ENCODE measurements at places on chromosomes 6 and 20. TPM values are rescaled to one million over a fixed set of nuclear protein-coding genes. Genes with fewer than 3 reads are reported as not detected.
A peak's percentile ranks its signal among the peaks of the same experiment; 100 is the strongest.

Gene LHFPL5
- not detected for total RNA-seq

GRCh38 chr6:156698239-156699016 lies 78.8 kb upstream of the ARID1B start:
- DNase-seq, result peak; percentile 97

- DNase-seq, result no peak
Measured at GRCh38 chr6:52612336-52613054, 35.6 kb upstream of the TRAM2 start.

- DNase-seq, result no peak
Measured at GRCh38 chr6:120303527-120303926, 954.0 kb upstream of the MAN1A1 start.

GRCh38 chr6:134351615-134352474 lies 33.9 kb upstream of the SGK1 start:
- DNase-seq, result no peak

GRCh38 chr20:49775229-49775693 lies 37.4 kb upstream of the SLC9A8 start:
- DNase-seq, result no peak

- DNase-seq, result peak; percentile 36
Measured at GRCh38 chr6:52574709-52575501, 2.0 kb downstream of the TRAM2 start.

Gene CCDC167
- 74.9 TPM for total RNA-seq

DNA sequence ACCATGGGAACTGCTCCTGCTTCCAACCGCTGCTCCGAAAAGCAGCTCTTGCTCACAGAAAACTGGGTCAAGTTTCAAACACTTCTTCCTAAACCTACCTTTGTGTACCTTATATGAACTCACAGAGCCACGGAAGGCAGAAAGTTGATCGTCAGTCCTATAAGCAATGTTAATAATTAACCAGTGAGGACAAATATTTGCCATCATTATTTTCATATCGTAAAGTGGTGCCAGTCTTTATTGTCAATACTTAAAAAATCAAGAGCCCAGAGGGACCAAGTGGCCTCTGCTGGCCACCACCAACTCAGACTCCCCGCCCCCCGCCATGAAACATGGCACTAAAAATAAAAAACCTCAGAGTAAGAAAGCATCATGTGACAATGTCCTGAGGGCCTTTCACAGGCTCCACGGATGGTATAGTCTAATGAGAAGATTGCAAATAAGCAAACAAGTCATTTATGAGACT lies 9.1 kb upstream of the PBOV1 start:
- no peak for DNase-seq

Gene PTPRK
- total RNA-seq, result 0.85 TPM

Gene SMLR1
- total RNA-seq, result 0.08 TPM
